ENCODE measurements at places on chromosomes 4 and X.

GRCh38 chr4:36551697-36552214, 270.3 kb downstream of the DTHD1 start:
- no peak for DNase-seq

DNA sequence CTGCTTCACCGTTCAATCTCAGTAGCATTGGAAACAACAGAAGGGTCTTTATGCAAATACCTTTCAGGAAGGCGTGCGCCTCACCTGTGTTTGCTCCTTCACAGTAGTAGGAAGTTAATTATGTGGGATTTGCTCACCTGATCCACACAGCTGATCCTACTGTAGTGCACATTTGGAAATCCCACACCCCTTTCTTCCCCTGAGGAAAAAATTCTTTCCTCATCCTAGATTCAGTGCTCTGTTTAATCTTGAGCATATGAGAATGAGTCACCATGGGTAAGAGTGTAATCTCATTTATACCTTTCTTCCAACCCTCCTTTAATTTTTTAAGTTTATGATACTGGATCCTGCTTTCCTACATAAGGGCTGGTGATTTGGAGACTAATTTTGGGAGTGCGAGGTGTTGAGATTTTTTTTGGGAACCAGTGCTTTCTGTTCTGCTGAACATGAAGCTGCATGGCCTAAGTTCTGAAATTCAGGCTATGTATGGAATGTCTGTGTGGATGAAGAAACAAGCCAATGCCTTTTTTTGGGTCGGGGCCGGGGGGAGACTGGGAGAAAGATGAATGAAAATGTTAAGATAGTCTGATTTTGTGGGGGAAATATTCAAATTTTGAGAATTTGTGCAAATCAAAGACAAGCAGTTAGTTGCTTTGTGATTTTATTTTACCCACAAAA, 19.0 kb downstream of the GAB1 start:
- no peak for DNase-seq

DNA sequence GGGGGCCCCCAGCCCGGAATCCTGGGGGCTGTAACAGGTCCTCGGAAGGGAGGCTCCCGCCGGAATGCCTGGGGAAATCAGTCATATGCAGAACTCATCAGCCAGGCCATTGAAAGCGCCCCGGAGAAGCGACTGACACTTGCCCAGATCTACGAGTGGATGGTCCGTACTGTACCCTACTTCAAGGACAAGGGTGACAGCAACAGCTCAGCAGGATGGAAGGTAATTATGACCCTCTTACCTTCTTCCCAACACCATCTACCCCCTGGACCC, 1.0 kb downstream of the FOXO4 start:
- DNase-seq, result no peak

GRCh38 chrX:111180750-111181240, 84.8 kb downstream of the PAK3 start:
- no peak for DNase-seq

DNA sequence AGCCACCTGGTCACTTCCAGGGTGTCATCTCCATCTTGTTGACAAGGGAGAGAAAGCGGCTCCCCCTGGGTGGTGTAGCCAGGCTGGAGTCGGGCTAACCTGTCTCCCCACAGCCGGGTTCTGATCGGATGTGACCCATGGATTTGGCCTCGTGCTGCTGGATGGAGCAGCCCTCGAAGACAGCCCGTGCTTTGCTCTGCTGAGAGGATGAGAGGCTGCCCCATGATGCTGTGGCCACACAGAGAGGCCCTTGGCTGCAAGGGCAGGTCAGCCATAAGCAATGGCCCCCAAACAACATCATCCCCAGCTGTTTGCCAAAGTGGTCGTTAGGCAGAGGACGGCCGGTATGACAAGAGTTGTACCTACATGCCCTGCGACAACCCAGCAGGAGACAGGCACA, 106.6 kb downstream of the HMX1 start:
- no peak for DNase-seq

- peak; percentile 38 for DNase-seq
These were observed 134.5 kb upstream of the TLL1 start for GRCh38 chr4:165738571-165738970.

DNA sequence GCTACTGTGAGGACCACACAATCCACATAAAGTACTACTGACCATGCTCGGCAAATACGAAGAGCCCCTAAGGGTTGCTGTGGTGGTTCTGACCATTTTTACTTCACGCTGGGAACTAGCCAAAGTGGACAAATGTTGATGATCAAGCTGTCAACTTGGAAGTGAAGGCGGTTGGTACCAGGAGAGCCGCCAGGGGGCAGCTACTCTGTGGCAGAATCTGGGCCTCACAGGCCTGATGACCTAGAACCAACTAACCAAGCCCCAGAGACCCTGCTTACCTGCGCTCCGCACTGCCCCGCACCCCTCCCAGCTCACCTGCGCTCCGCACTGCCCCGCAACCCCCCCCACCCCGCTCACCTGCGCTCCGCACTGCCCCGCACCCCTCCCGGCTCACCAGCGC, 5.6 kb downstream of the GAK start:
- DNase-seq, result no peak

DNA sequence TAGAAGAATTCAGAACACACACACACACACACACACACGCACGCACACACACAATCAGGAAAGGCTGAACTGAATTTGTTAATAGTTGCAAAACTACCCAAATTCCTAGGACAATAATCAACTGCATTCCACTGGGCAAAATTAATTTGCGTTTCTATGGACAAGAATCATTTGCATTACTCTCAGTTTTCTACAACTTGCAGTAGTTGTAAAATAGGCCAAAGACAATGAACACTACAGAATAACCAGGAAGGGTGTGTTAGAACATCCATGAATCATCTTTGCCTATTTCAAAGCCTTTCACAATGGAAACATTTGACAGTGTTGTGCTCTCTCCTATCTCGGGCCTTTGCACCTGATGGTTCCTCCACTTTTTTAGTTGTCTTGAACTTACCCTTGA, 77.1 kb upstream of the IGFBP7 start:
- DNase-seq, result no peak

- DNase-seq, result no peak
These were observed 95.8 kb downstream of the MBNL3 start for GRCh38 chrX:132393085-132393484.

GRCh38 chrX:107355533-107355932, 93.9 kb upstream of the FRMPD3 start:
- DNase-seq, result no peak

- peak; percentile 60 for DNase-seq
These were observed 26.1 kb downstream of the PDGFC start for GRCh38 chr4:156945532-156945931.

- DNase-seq, result no peak
These were observed 119.0 kb downstream of the ADGRL3 start for GRCh38 chr4:61319156-61319555.

GRCh38 chr4:142452161-142452855, 393.8 kb downstream of the INPP4B start:
- DNase-seq, result no peak

DNA sequence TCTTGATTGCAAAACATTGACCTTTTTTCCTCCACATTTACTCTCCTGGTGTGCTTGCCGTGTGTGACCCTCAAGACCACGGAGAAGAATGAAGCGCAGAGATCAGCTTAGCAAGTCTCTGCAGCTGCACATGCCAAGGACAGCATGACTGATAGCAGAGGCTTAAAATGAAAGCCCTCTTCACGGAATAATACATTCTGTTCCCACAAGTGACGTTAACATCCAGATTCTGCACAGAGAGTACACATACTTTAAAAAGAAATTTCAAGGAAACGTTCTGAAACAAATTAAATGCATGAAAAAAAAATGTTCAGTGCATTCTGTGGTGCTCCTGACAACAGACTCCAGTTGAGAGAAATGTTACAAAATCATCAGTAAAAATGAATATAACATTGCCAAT, 60.9 kb downstream of the SLC7A11 start:
- no peak for DNase-seq

DNA sequence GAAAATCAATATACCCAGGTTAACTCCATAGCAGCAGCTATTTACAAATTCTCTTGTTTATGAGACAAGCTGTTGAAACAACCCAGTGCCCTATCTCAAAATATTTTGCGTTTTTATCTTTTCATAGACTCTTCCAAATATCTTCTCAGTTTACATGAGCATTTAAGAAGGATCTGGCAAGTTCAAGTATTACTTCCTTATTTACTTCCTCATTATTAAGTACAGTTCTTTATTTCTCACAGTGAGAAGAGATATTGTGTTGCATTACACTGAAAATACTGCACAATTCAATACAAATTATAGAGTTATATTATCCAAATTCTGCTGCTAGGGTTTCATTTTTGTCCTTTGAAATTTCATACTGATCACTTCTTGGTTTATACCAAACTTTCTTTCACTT, 43.6 kb upstream of the UCP1 start:
- DNase-seq, result no peak

- DNase-seq, result no peak
These were observed 92.1 kb downstream of the STK32B start for GRCh38 chr4:5143306-5143861.

GRCh38 chr4:52864793-52865192, 2.7 kb downstream of the RASL11B start:
- DNase-seq, result no peak

DNA sequence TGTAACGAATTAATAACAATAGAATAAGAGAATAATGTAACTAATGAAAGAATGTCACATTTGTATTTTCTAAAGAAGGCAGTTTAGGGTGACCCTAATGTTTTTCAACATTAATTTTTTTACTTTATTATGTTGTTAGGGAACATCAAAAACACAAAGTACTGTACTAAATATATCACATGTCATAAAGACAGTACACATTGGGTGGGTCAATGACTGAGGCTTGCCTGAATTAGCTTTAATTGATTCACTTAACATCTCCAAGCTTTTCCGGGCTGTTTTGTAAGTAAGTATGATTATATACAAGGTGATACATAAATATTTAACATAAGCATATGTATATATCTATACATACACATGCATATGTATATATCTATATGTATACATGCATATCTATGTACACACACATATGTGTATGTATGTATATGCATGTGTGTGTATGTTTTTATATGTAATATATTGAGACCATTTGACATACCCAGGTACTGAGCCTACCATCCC, 43.4 kb upstream of the KLF3 start:
- DNase-seq, result no peak

DNA sequence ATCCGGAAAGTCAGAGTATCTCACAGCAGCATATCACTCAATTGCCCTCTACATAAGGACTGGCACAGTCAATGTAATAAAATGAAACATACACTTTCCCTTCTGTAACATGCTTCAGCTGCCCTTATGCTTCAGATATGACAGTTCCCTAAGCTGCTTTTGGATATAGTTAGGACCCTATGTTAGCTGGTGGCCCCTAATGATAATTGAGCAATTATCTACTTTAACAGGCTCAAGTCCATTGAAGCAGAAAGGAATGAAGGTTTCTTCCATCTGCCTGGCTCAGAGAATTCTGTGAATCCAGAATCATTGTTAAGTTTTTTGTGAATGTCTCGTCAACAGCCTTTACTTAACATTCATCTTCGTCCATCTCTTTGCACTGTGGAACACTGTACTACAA, 951.2 kb upstream of the DIAPH2 start:
- no peak for DNase-seq

- DNase-seq, result no peak
These were observed 119.1 kb upstream of the H2AZ1 start for GRCh38 chr4:100069207-100069606.

DNA sequence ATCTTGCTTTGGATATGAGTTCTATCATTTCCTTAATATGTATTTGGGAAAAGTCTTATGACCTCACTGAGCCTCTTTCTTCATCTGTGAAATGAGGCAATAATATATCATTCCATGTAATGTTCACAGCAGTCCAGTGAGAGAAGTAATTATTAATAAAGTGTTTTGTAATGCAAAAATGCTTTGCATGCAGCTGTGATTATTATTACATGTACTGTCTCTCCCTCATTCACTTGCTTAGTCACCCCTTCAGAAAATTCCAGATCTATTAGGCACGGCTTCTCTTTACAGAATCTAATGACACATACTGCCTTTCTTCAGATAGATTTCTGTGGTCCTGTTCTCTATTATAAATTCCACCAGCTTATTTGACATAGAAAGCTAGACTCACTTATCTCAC, 53.5 kb upstream of the FGF13 start:
- no peak for DNase-seq

- DNase-seq, result no peak
These were observed 107.4 kb downstream of the DDIT4L start for GRCh38 chr4:100082852-100083251.

- DNase-seq, result no peak
These were observed 301.9 kb downstream of the BMPR1B start for GRCh38 chr4:95059663-95060062.

GRCh38 chr4:139913995-139914598, 239.9 kb downstream of the MAML3 start:
- no peak for DNase-seq

- no peak for DNase-seq
These were observed 1040.7 kb upstream of the INTU start for GRCh38 chr4:126592088-126592487.

- no peak for DNase-seq
These were observed 41.8 kb upstream of the KLHL4 start for GRCh38 chrX:87475793-87476192.

DNA sequence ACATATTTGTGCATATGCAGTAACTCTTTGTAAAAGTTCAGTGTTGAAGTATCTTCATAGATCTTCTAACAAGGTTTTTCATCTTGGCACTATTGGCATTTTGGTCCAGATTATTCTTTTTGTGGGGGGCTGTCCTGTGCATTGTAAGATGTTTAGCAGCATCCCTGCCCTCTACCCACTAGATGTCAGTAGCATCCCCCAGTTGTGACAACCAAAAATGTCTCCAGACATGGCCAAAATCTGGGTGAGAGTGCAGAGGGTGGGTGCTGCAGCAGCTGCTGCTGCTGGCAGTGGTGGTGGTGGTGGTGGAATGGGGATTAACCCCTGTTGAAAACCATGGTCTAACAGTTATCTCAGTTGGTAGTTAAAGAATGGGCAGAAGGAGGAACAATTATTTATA, 370.0 kb downstream of the GPAT3 start:
- DNase-seq, result no peak

Data from RCC 7860 (cell line).